NCI-H2171 treated with DMSO at 0.1 percent for 48 hours (cell line): ENCODE measurements at places on chromosomes 6 and 20.

DNA sequence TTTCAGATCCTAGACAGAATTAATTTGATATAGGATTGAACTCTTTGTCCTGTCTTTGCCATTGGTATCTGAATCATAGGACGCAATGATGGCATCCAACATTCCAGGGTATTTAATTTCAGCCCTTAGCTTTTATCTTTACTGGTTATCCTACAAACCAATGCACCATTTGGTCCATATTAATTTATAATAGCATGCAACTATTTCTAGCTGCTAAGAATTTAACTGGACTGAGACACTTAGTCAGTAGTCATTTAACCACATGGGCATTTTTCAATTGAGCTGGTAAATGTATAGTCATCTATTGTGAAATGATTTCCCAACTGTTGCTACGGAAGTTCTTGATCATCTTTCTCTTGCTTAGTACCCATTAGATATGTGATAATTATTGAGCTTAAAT is 141.1 kb downstream of the CD164 start:
- no peak for DNase-seq

GRCh38 chr6:137767911-137768690 is 99.0 kb upstream of the TNFAIP3 start:
- DNase-seq = no peak

DNA sequence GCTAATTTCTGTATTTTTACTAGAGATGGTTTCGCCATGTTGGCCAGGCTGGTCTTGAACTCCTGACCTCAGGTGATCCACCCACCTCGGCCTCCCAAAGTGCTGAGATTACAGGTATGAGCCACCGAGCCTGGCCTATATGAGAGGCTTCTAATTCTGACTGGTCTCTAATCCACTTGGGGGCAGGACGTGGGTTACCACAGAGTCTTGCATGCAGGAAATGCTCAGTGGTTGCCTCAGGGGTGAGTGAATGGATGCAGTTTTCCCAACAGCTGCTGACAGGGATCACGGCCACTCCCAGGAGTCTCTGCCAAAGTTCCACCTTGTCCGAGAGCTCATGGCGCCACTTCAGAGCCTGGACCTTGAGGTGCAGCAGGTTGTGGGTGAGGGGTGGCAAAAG is 6.4 kb upstream of the FANCE start:
- no peak for DNase-seq

- no peak for DNase-seq
These were observed 74.6 kb downstream of the DTD1 start for GRCh38 chr20:18662279-18663040.

- DNase-seq = peak; percentile 93
These were observed 16.8 kb upstream of the ARFGEF2 start for GRCh38 chr20:48904566-48905296.

DNA sequence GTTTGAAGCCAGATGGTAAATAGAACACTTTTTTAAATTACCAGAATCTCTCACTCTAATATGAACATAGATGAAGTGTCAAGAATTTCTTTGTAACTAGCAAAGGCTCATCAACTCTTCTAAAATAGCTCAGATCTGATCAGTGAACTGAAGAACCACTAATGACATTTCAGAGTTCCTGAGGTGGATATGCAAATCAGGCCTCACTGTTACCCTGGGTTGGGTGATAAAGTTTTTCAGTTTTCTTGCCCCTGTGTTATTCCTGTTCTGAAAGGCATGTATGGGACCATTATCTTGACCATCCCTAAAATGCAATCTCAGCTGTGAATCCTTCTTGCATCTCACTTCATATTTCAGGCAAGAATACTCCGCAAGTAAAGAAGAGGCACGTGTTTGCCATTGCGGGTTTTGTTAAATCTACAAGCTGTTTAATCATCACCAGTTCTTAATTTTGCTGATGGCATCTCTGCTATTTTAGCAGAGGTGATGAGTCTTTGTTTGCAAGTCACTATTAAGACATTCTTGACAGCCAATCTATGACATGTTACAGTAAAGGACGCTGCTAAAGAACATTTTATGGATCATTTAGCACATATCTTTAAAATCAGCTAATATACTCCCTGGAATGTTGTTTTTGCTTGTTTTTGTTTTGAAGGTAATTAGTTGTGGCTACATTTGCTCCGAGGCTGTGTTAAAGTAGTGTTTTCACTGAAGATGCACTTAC is 47.9 kb downstream of the KHDC1L start:
- DNase-seq = no peak

DNA sequence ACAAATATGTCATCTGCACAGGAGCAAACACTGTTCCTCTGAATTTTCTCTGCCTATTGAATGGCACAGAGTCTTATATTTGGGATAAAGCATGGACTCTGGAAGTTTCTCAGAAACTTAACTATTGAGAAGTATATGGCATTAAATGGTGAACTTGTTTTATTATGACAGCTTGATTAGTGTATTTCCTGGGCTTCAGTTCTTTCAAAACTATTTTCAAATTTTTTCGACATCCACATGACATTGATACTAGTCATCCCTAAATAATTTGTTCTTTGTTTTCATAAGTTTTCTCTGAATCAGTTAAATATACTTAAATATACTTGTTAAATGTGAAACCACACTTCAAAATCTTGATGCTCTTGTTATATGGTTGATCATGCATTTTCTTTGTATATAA is 144.0 kb upstream of the TSHZ2 start:
- no peak for DNase-seq
